ENCODE measurements at places on chromosomes 11 and 22.

DNA sequence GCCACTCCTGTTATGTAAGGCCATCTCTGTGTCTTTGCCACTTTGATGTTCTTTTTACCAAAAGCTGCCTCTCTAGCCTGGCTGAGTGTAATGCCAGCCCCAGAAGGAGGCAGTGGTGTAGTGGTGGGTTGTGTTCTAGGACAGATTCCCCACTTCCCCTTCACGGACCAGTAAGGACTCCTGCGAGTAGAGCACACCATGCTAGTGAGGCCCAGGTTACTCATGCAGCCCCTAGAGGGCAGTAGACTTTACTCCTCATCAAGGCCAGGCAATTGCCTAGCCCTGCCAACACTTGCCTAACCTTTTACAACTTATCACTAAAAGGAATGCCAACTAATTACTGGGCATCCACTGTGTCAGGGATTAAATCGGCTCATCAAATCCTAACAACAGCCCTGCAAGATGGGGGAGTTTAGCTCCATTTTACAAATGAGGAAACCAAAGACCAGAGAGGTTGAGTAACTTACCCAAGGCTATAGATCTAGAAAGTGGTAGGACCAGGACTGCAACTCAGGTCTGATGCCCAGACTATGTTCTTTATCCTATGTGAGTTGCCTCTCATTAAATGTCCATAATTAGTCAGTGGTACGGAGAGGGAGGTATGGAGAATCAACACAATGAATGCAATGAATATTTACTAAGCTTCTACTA, 75.3 kb downstream of the APIP start:
- DNase-seq, result peak; percentile 62

- no peak for DNase-seq
Measured at GRCh38 chr11:11786771-11787170, 55.0 kb upstream of the USP47 start.

DNA sequence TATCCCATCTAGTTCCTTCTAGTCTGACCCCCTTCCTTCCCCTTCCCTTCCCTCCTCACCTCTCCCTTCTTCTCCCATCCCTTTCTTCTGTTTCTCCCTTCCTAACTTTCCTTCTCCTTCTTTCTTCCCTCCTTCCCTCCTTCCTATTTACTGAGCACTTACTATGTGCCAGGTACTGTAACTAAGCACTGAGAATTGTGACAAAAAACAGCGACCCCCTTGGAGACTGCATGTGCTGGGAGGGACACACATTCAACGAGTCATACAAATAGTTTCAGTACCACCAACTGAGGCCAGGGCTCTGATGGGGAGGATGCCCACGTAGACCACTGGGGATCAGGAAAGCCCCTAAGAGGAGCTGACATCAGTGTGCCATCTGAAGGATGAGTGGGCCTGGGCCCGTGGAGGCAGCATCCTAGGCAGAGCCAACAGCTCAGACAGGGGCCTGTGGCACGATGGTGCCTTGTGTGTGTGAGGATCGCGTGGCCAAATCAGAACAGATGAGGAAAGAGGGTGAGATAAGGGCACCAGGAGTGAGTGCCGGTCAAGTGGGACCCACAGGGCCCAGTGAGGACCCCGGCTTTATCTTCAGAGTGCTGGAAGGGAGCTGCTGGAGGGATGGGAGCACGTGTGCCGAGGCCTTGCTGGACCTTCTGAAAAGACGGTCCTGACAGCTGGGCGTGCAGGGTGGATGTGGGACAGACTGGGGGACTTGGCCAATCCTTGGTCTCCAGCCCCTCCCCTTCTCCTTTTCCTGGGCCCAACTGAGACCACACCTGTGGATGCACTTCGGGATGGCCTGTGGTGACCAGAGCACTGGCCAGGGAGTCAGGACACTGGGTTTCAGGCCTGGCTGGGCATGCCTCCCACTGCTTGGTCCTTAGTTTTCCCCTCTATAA, 38.4 kb upstream of the CRYBB3 start:
- DNase-seq, result no peak

- no peak for DNase-seq
Measured at GRCh38 chr11:88122956-88123355, 52.3 kb downstream of the RAB38 start.

- peak; percentile 23 for DNase-seq
Measured at GRCh38 chr11:15123849-15124248, 9.1 kb downstream of the INSC start.

DNA sequence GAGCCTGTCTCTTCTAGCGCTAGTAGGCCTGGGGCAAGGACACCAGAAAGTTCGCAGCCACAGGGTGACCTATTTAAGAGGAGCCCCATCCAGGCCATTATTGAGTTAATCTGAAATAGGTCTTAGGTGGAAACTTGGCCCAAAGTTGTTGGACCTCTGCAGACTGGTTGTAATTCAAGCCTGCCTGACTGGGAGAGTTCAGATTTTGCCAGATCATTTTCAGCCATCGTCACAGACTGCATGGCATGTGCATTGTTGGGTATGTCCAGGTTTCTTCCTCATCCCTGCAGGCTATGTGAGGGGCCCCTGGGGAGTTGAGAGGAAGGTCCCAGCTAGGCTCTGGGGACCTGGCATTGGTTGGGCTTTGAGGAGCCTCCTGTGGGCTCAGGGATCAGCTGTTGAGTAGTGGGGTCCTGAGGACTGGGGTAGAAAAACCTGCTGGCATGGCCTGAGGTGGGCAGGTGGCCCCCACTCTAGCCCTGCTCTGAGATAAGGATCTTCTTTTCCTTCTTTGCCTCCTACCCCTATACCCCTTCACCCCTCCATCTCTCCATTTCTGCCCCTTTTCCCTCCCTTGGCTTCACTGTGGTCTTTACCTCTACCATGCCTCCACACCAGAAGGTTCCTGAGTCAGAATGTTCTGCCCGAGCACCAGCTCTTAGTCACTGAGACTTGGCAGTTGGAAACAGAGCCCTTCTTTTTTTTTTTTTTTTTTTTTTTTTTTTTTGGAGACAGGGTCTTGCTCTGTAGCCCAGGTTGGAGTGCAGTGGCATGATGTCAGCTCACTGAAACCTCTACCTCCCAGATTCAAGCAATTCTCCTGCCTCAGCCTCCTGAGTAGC, 112.7 kb downstream of the MORC2 start:
- no peak for DNase-seq

DNA sequence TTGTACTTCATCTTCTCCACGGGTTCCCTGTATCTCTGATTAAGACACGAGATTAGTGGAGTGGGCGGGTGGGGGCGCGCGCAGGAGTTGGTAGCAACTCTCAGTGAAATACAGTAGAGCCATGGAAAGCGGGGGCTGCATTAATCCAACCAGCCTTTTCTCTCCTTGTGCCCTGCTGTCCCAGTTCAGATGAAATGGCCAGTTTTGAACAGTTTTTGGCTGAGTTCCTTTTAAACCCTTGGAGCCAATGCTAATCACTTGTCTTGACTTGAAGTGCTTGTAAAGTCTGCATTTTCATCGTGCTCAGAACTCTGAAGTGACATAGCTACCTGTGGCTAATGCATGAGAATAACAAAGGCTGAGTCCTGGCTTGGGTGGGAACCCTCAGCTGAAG, 734 bp upstream of the TMEM123 start:
- DNase-seq, result no peak

- no peak for DNase-seq
Measured at GRCh38 chr11:18697576-18697975, 1.0 kb upstream of the TMEM86A start.

DNA sequence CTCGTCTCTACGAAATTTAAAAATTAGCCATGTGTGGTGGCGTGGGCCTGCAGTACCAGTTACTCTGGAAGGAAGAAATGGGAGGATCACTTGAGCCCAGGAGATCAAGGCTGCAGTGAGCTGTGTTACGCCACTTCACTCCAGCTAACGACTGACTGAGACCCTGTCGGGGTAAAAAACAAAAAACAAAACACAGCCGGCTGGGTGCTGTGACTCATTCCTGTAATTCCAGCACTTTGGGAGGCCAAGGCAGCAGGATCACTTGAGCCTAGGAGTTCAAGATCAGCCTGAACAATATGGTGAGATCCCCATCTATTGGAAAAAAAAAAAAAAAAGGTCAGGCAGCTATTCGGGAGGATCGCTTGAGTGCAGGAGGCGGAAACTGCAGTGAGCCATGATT, 2.4 kb downstream of the PAFAH1B2 start:
- DNase-seq, result no peak

DNA sequence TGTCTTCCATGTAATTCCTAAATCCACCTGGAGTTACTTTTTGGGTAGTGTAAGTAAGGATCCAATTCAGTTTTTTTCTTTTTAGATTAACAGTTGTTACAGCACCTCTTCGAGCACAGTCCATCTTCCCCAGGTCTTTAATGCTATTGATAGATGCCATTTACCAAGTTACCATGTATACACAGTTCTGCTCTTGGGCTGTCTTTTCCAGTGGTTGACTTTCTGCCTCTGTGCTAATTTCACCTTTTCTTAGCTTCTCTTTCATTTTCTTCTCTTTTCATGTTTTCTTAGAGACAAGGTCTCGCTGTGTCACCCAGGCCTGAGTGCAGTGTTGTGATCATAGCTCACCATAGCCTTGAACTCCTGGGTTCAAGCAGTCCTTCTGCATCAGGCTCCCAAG, 12.0 kb downstream of the ATXN10 start:
- no peak for DNase-seq

GRCh38 chr22:40290516-40290915, 55.8 kb upstream of the ADSL start:
- no peak for DNase-seq

DNA sequence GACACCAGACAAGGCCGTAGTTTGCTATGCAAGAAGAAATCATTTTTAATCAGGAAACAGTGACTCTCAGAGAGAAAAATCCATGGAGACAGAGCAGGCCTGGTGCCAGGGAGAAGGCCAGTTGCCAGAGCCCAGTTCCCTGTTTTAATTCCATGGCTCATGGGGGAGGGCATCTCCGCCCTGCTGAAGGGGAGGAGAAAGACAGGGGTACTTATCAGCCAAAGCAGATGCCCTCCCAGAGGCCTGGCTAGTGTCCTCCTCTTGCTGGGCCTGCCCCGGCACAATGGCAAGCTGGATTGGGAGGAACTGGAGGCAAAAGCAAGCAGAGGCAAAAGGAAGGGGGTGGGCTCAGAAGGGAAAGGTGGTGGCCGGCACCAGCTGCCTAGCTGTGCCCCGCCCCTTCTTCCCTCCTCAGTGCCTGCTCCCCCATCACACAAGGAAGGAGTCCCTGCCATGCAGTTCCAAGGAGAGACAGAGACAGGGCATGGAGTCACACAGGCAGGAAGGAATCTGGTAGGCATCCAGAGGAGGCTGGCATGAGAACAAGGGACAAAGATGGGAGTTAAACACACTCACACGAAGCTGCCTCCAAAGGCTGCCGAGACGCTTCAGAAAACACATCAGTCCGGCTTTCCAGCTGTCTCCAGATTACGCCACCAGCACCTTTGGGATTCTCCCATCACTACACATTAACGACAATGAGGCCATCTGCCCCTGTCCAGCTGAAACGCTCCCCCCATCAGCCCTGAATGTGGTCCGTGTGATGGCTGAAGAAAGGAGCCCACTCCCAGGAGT, 591.8 kb downstream of the BUD13 start:
- DNase-seq, result no peak

- DNase-seq, result no peak
Measured at GRCh38 chr11:128552783-128553661, 34.3 kb downstream of the ETS1 start.

DNA sequence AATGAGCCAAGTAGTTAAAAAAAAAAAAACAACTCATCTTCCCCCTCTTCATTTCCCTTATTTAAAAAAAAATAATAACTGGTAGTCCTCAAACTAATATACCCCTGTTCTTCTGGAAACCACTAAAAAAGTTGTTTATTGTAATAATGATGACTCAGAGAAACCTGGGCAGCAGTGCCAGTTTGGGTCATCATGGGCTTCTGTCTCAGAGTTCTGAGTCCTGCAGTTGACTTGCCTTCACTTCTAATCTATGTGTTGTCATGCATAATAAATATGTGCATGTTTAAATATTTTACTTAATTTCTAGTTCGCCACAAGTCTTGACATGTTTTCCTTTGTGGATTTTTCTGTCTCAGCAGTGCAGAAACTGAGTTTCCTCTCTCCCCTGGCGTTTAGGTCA, 46.8 kb downstream of the PPP2R1B start:
- DNase-seq, result no peak

DNA sequence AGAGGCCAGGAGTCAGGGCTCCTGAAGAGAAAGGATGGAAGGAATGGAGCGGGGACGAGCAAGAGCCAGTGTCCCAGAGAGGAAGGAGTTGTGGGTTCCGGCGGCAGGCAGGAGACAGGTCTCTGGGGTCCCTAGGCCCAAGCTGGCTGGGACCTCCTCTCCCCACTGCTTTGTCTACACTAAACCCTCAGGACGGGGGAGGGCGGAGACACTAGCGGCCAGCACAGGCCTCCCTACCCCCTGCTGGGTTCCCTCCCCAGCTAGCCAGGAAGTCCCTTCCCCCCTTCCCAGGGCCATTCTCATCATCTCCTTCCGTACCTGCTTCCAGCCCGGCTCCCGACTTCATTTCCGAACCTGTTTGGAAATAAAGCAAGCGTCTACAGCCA, 79.5 kb downstream of the ST3GAL4 start:
- no peak for DNase-seq

DNA sequence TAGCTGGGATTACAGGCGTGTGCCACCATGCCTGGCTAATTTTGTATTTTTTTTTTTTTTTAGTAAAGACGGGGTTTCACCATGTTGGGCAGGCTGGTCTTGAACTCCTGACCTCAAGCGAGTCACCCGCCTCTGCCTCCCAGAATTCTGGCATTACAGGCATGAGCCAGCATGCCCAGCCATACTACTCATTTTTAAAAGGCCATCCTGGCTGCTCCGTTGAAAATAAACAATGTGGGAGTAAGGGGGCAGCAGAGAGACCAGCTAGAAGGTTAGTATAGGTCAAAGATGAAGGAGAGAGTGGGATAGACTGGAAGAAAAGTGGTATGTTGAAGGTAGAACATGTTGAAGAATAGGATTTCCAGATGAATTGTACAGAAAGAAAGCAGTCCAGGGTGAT, 17.6 kb upstream of the LIN7C start:
- DNase-seq, result peak; percentile 35

DNA sequence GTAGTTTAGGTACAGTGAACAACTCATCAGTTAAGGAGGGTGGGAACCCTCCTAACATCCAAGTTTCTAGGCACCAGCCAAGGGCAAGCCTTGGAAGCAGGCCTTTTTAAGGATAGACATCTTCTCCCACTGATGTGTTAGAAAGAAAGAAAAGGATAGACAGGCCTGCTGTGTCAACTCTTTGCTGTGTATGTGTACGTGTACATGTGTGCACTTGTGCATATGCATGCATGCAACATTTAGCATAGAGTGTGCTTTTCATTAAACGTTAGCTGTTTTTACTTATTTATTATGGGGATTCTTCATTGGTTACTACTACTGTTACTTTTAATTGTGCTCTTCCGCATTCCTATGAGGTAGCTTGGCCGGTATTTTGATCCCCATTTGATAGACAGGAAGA, 36.1 kb downstream of the RNF169 start:
- no peak for DNase-seq

DNA sequence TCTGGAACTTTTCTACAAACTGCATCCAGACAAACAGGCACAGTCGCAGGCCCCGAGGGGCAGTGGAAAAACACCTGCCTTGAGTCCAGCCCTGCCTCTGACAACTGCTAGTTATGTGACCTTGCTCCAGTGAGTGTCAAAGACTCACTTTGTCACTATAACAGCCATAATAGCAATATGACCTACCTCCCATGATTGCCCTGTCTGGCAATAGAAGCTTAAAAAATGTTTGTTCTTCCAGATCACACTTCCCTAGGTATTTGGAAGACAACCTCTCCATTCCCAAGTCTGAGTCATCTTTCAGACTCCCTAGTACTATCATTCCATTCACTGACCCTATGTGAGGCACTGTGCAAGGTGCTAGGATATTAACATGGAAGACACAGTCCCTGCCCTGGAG, 74.5 kb downstream of the RPL27A start:
- no peak for DNase-seq

- DNase-seq, result no peak
Measured at GRCh38 chr22:17827466-17827865, 53.2 kb upstream of the BID start.
